ENCODE measurements at places on chromosomes 4 and X.

GRCh38 chr4:122815248-122815647, 11.4 kb upstream of the FGF2 start:
- no peak for DNase-seq

DNA sequence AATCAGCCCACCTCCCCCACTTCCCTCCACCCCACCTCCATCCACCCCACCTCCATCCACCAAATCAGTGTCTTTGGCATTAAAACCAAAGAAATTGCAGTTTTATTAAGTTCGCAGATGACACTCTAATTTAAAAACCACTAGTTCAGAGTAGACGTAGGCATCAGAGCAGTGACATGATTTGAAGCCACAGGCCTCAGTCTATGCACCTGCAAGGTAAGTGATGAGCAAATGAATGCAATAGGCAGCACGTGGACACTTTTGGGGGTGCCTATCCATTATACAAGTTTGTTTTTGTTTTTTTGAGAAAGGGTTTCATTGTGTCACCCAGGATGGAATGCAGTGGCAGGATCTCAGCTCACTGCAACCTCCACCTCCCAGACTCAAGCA, 88.0 kb upstream of the TRIM2 start:
- DNase-seq, result peak; percentile 32

DNA sequence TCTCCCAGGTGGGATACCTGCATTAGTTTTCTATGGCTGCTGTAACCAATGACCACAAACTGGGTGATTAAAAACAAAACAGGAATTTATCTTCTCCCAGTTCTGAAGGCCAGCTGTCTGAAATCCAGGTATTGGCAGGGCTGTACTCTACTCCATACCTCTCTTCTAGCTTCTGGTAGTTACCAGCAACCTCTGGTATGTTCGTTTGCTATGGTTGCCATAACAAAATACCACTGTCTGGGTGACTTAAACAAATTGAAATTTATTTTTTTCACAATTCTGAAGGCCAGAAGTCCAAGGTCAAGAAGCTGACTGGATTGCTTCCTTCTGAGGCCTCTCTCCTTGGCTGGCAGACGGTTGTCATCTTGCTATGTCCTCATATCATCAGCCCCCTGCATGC, 642.1 kb upstream of the TENM3 start:
- no peak for DNase-seq

- DNase-seq, result no peak
Measured at GRCh38 chrX:110315551-110315950, 2.3 kb downstream of the AMMECR1 start.

GRCh38 chrX:50697691-50698090, 116.3 kb downstream of the SHROOM4 start:
- DNase-seq, result no peak

GRCh38 chr4:127145006-127145540, 487.7 kb upstream of the INTU start:
- no peak for DNase-seq

DNA sequence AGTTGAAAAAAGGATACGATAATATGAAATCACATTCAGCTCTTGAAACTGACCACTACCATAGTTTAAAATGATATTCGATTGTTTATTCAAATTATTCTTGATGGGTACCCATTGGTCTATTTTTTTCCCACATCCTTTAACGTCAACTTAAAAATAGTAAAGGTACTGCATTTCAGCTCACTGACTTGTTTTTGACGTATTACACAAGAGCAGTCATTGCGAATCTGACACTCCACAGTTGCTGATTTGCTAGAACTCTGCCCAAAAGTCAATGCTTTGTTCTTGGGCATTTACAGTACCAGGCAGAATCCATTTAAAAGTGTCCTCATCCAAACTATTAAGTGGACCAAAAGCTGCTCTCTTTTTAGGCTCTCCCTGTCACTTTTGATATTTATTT, 1.2 kb upstream of the PDS5A start:
- no peak for DNase-seq

Data from osteocyte (in vitro differentiated cells).